ENCODE measurements at places on chromosomes 5 and 9. TPM values are rescaled to one million over a fixed set of nuclear protein-coding genes. Genes with fewer than 3 reads are reported as not detected.

The ROR2 gene
- total RNA-seq: 0.49 TPM

The ASS1 gene
- 1,278 TPM for total RNA-seq

The IFNW1 gene
- total RNA-seq: not detected

The NUTM2F gene
- total RNA-seq: not detected

The ZBTB5 gene
- total RNA-seq: 5.5 TPM

The DMRT3 gene
- total RNA-seq: not detected

DNA sequence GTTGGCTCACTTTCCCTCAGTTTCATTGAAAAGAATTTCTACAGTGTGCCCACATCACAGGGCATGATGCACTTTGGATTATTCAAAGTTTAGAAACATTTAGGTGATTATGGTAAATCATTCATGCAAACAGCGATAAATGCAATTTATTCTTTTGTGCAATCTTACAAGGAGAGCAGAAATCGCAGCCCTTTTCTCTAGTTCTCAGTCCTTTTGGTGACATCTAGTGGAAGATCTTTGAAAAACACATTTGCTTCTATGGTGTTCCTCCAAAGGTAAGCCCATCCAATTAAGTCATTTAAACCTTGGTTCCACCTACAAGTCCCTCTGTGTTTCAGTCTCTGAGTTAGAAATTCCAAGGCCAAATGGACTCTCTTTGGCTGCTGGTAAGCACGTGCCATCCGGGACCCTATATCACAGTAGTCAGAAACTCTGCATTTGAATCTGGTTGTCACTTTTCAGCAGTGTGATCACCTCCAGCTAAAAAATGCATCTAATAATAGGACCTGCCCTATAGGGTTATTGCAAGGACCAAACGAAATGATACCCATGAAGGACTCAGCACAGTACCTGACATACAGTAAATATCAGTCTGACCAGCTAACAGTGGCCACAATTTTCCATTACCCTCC lies 66.4 kb downstream of the MACROH2A1 start:
- no peaks in the 10 kb centered on the region for H3K27me3 ChIP-seq
- H3K36me3 ChIP-seq: no peaks in the 10 kb centered on the region

DNA sequence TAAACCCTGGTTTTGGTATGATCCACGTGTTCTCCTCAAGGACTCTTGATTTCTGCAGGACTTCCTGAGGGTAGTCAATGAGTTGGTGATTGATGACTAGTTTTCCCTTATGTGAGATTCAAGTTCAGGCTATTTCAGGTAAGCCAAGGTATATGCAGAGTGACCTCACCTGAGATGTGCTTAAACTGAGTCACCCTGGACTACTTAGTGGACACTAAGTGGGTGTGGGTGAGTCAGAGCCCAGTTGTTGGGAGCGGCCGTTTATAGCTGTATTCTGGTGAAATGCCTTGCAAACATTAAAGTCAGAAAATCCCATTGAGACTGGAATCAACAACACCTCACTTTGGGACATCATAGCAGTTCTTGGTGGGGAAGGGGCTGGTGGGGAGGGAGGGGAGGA lies 62.9 kb downstream of the SLC28A3 start:
- H3K27me3 ChIP-seq: no peaks in the 10 kb centered on the region
- H3K36me3 ChIP-seq: no peaks in the 10 kb centered on the region
- H3K27ac ChIP-seq: no peak overlapping the region
- no peak for DNase-seq
- no peaks in the 10 kb centered on the region for H3K4me1 ChIP-seq
- H3K4me3 ChIP-seq: no peak overlapping the region

- no peaks in the 10 kb centered on the region for H3K27me3 ChIP-seq
- H3K4me3 ChIP-seq: peak overlapping the region; percentile 83
- peaks cover 39% of the 10 kb centered on the region for H3K4me1 ChIP-seq
- DNase-seq: peak; percentile 87
- H3K27ac ChIP-seq: no peak overlapping the region
- H3K36me3 ChIP-seq: no peaks in the 10 kb centered on the region
Observed at GRCh38 chr9:34374905-34375552, 1.7 kb downstream of the MYORG start.

DNA sequence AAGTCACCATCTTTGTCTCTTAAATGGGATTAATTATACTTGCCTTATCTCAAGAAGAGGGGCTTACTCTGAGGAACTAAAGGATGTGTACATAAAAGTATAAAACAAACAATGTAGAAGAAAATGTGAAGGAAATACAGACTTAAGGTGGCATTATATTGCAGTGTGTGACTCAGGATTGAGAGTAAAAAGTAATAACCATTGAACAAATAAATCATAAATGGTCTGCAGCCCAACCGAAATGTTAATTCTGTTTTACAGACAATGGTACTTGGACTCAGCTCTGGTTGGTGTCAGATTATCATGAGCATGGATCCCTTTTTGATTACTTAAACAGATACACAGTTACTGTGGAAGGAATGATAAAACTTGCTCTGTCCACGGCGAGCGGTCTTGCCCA lies 37.4 kb downstream of the TGFBR1 start:
- H3K4me3 ChIP-seq: no peak overlapping the region
- no peaks in the 10 kb centered on the region for H3K27me3 ChIP-seq
- DNase-seq: no peak
- no peaks in the 10 kb centered on the region for H3K4me1 ChIP-seq

- no peak overlapping the region for H3K27ac ChIP-seq
- no peaks in the 10 kb centered on the region for H3K27me3 ChIP-seq
- no peak overlapping the region for H3K4me3 ChIP-seq
- H3K36me3 ChIP-seq: no peaks in the 10 kb centered on the region
Observed at GRCh38 chr9:99178912-99179872, 42.5 kb downstream of the ALG2 start.

DNA sequence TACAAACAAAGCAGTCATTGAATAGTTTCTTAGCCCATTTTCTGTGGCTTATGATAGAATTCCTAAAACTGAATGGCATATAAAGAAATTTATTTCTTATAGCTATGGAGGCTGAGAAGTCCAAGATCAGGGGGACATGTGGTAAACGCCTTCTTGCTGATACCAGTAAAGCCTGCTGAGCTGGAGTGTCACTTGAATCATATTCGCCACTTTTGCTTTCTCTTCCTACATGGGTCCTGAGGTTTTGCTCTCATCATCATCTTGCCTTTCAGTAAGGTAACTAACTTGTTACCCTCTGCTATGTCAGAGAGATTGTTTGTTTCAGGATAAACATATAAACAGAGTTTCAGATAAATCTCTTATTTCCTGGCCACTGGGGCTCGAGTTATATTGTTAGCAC lies 203.3 kb upstream of the DMRT1 start:
- no peaks in the 10 kb centered on the region for H3K36me3 ChIP-seq
- H3K4me3 ChIP-seq: no peak overlapping the region
- H3K27ac ChIP-seq: no peak overlapping the region
- no peaks in the 10 kb centered on the region for H3K4me1 ChIP-seq

DNA sequence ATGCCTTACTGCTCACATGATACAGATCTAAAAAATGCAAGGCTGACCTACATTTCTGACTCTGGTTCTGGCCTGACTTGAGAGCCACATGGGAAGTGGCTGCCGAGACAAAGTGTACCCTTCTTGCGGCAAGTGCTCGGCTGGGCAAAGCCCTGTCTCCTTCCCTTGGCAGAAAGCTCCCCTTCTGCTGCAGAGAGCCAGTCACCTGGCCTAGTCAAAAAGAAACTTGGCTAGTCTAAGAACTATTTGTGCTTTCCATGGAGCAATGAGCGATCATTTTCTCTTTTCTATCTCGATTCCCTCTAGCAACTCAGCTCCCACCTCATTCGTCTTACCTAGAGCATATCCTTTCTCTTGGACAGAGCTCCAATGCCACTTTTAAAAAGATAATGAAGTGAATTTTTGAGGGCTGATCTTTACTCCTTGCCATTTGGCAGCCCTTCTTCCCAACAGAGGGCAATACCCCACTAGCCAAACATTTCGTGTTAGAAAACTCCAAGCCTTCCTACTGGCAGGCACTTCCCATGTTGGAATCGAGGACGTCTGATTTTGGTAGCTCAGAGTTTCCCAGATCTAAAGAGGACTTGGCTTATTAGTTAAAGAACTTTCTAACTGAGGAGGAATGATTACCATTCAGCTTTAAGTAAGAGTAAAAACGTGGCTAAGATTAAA lies 108.1 kb upstream of the PRRC1 start:
- H3K27me3 ChIP-seq: no peaks in the 10 kb centered on the region
- peak overlapping the region; percentile 21 for H3K4me3 ChIP-seq
- peaks cover 4% of the 10 kb centered on the region for H3K4me1 ChIP-seq
- DNase-seq: no peak
- H3K36me3 ChIP-seq: no peaks in the 10 kb centered on the region

GRCh38 chr9:137236936-137237421 lies 4.1 kb upstream of the TUBB4B start:
- H3K27ac ChIP-seq: no peak overlapping the region
- H3K36me3 ChIP-seq: peaks cover under 1% of the 10 kb centered on the region
- no peaks in the 10 kb centered on the region for H3K4me1 ChIP-seq
- no peak overlapping the region for H3K4me3 ChIP-seq
- no peak for DNase-seq
- H3K27me3 ChIP-seq: no peaks in the 10 kb centered on the region

DNA sequence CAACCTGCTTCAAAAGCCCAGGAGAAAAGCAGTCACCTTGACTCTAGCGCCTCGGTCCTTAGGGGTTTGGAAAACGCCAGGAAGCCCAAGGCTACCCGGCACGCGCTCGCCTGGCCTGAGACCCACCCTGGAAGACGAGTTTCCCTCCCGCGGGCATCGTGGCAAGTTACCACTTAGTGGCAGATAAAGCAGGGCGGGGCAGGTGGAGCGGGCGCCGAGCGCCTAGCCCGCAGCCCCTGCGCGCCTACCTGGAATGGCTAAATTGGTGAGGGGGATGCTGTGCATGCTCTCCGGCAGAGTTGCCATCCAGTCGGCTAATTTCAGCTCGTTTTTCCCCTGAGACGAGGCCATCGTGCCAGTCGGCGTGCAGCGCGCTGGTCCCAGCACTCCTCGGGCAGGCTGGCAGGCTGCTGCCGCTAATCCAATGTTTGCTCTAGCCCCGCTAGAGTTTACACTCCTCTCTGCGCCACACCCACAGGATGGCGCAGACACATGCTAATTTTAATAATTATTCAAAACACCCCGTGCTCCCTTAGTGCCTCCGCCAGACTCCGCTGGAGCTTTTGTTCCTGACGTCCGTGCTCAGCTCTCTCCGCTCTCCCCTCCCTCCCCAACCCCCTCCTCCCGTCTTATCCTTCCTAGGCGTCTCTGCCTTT lies at the start of gene PLCXD3:
TSS of gene PLCXD3 (minus strand) at position 426 of the 656 bp plus-strand sequence. CDS start at position 351, 75 bp downstream.
- peak; percentile 21 for DNase-seq
- H3K27ac ChIP-seq: no peak within 1 kb of the TSS
- H3K36me3 ChIP-seq: no peaks in the 10 kb centered on the region
- peak within 1 kb of the TSS; percentile 32 for H3K4me3 ChIP-seq

DNA sequence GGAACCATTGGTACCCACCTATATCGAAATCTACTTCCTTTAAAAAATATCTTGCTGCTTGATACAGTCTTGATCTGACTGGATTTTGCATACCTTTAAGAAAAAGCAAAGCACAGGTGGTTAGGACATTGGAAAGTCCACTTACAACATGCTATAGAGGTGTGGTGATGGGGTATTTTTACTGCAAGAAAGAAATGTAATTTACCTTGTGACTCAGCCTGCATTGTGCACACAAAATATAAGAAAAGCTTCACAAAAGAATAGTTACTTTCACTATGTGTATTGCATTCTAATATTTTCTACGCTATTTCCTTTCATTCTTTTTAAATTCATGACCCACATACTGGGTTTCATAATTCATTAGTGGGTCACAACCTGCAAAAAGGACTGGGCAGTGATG lies 236.2 kb upstream of the RASEF start:
- H3K27me3 ChIP-seq: no peaks in the 10 kb centered on the region
- no peaks in the 10 kb centered on the region for H3K4me1 ChIP-seq
- no peaks in the 10 kb centered on the region for H3K36me3 ChIP-seq
- no peak for DNase-seq
- no peak overlapping the region for H3K4me3 ChIP-seq

DNA sequence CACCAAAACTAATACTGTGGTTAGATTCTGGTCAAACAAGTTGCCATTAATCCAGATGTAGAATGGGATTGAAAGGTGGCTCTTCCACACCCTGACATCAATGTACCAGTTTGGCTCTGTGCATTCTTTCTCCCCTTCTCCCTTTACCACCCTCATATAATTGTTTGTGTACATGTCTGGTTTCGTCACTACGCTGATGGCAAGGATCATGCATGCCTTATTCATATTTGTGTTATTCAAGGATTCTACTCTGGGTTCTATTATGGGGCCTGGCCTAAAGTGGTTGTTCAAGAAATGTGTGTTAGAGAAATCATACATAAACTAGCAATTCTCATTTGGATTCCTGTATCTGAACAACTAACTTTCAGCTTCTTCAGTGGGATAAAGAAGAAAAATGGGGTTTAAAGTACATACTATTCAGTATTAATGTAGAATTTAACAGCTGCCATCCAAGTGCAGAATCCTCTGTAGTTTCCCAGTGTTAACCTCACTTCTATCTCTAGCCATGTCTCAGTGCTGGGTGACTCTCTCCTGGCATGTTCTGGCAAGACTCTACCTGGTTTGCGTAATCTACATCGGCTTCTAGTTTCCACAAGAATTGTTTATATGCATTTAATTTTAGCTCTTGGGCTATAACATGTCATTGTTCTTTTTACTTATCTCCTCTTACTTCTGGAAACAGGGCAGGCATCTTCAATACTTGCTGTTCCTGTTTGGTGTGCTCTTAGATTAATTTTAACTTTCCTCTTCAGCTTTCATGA lies 27.9 kb upstream of the CDKN2B start:
- H3K36me3 ChIP-seq: no peaks in the 10 kb centered on the region
- no peak overlapping the region for H3K27ac ChIP-seq
- no peak for DNase-seq
- H3K4me1 ChIP-seq: peaks cover 6% of the 10 kb centered on the region
- no peak overlapping the region for H3K4me3 ChIP-seq

GRCh38 chr5:129511291-129511690 lies 51.2 kb downstream of the ADAMTS19 start:
- DNase-seq: no peak
- H3K27ac ChIP-seq: no peak overlapping the region
- H3K4me3 ChIP-seq: no peak overlapping the region
- H3K4me1 ChIP-seq: no peaks in the 10 kb centered on the region
- H3K27me3 ChIP-seq: no peaks in the 10 kb centered on the region
- H3K36me3 ChIP-seq: no peaks in the 10 kb centered on the region

GRCh38 chr5:98263084-98263483 lies 510.4 kb upstream of the RGMB start:
- no peak overlapping the region for H3K4me3 ChIP-seq
- no peaks in the 10 kb centered on the region for H3K4me1 ChIP-seq
- no peaks in the 10 kb centered on the region for H3K27me3 ChIP-seq
- no peak overlapping the region for H3K27ac ChIP-seq
- no peak for DNase-seq
- H3K36me3 ChIP-seq: no peaks in the 10 kb centered on the region

GRCh38 chr5:159965031-159965837 lies 43.7 kb upstream of the TTC1 start:
- H3K27me3 ChIP-seq: no peaks in the 10 kb centered on the region
- no peaks in the 10 kb centered on the region for H3K4me1 ChIP-seq
- no peak for DNase-seq
- H3K36me3 ChIP-seq: no peaks in the 10 kb centered on the region
- H3K4me3 ChIP-seq: no peak overlapping the region
- no peak overlapping the region for H3K27ac ChIP-seq
